ENCODE measurements at places on chromosomes 1 and 21. TPM values are rescaled to one million over a fixed set of nuclear protein-coding genes. Genes with fewer than 3 reads are reported as not detected.
A peak's percentile ranks its signal among the peaks of the same experiment; 100 is the strongest.

The VWA5B1 gene
- 0.05 TPM for total RNA-seq

- no peak for DNase-seq
These were observed 92.5 kb upstream of the FMN2 start for GRCh38 chr1:239999170-239999569.

The LRRIQ3 gene
- 2.5 TPM for total RNA-seq

GRCh38 chr21:28338701-28339305 lies 653.9 kb downstream of the LTN1 start:
- no peak for DNase-seq

DNA sequence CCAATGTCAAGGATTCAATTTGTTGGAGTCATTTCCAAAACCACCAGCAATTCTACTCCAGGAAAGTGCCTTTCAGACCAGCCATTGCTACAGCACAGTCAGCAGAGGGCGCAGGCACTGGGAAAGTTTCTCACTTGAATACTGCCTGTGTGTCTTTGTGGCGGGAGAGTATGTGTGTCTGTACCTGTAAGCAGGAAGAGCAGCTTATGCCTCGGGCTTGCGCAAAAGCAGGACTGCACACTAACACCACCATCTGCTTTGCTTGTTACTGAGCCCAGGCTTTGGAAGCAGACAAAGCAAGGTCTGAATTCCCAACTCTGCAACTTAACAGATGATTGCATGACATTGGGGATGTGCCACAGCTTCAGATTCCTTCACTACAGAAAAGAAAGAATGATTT lies 7.0 kb upstream of the CTSE start:
- DNase-seq: peak; percentile 85

The MYOG gene
- total RNA-seq: not detected

The IVNS1ABP gene
- 565 TPM for total RNA-seq

Measured in renal cortical epithelial cell (primary cell).